ENCODE measurements at places on chromosomes 7 and 10. TPM values are rescaled to one million over a fixed set of nuclear protein-coding genes. Genes with fewer than 3 reads are reported as not detected.

Gene NPM3
- total RNA-seq = 117 TPM

Gene CALHM2
- 1.3 TPM for total RNA-seq

Gene NODAL
- total RNA-seq = not detected

Gene DNAJC12
- 15.5 TPM for total RNA-seq

Gene PKD2L1
- total RNA-seq = not detected

Gene PDK4
- 3.2 TPM for total RNA-seq

All from PC-3 (cell line).